ENCODE measurements at places on chromosomes 5 and 9.

- DNase-seq: no peak
Measured at GRCh38 chr5:69468631-69469030, 24.0 kb upstream of the OCLN start.

DNA sequence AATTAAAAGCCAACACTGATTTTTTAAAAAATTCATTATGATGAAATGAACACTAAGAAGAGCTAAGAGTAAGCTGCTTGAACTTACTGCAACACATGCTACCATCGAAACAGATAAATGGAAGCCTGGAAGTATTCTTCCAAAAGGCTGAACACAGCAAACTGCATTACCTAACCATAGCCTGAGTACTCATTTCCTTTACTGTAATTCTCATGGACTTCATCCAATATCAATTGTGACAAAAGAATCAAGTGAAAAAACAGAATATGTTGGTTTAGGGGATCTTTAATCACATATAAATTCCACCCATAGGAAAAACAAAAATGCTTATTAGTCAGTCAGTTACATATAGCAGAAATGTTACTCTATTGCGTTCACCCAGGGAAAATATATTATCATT is 68.5 kb downstream of the DROSHA start:
- DNase-seq: no peak

DNA sequence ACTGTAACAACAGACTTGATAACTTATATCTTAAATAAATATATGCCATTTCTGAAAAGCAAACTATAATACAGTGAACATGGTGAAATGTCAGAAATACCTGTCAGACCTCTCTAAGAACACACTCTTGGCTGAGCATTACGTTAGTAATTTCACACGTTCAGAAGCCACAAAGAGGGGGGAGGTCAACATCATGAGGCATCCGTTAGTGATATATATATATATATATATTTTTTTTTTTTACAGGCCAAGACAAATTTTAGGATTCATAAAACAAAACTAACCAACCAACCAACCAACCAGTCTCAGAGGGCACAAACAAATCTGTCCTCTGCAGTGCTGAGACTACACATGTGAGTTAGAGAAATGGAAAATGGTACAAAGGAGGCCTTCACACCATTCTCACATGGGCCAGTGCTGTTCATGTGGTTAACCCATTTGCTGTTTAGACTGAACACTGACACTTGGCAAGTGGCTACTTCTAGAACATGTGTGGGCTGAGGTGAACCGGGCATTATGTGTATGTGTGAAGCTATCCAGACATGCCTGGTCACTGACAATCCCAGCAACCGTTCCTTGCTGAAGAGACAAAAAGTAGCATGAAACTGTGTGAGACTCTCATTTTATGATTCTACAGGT is 54.5 kb downstream of the ELL2 start:
- DNase-seq: no peak

- DNase-seq: no peak
Measured at GRCh38 chr5:135324897-135325650, 74.0 kb downstream of the MACROH2A1 start.

GRCh38 chr9:95826183-95826838 is 49.2 kb upstream of the ERCC6L2 start:
- DNase-seq: no peak

GRCh38 chr9:137787381-137787780 is 90.2 kb upstream of the CACNA1B start:
- DNase-seq: no peak

GRCh38 chr5:72415616-72416325 is 91.4 kb downstream of the ZNF366 start:
- no peak for DNase-seq

DNA sequence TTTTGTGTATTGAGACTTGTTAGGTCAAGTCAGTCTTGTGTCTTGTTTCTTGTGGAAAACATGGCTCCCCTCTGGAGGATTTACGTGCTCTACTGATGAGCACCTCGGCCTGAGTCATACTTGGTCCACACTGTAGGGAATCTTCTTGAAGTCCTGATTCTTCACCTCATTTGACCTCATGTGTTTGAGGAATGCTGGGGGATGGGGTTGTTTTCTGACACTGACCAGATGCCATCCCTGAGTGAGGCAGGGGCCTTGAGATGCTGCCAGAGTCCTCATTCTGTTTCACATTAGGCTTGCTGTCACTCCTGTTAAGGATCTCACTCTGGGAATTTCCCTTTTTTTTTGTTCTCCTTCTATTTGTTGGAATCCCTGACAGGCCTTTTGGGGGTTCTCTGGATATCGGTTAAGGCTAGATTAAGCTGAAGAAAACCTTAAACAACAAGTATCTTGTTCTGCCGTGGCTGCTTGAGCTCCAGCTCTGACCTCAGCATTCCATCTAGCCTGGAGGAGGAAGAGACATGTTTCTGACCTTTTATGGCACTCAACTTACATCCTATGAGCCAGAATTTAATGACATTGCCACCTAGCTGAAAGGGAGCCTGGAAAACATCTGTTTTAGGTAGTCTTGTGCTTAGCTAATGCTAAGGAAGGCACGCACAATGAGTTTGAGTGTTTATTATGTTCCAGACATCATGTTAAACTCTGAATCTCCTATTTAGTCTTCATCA is 20.6 kb downstream of the TCOF1 start:
- DNase-seq: no peak

GRCh38 chr5:428754-429452 is 14.1 kb upstream of the EXOC3 start:
- DNase-seq: no peak

DNA sequence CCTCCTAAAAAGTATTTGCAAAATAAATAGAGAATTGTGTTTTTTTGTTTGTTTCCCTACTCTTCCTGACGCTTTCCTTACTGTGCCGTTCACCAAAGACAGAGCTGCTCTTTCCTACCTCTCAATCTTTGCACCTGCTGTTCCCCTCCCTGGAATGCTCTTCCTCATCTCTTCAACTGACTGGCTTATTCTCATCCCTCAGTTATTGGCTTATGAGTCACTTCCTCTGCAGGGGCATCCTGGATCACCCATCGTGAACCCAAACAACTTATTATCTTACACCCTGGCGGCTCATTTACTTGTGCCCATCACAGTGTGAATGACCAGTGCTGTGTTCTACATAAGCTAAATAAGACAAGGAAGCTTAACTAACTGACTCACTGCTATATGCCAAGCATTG is 36.1 kb upstream of the CCNG1 start:
- no peak for DNase-seq

DNA sequence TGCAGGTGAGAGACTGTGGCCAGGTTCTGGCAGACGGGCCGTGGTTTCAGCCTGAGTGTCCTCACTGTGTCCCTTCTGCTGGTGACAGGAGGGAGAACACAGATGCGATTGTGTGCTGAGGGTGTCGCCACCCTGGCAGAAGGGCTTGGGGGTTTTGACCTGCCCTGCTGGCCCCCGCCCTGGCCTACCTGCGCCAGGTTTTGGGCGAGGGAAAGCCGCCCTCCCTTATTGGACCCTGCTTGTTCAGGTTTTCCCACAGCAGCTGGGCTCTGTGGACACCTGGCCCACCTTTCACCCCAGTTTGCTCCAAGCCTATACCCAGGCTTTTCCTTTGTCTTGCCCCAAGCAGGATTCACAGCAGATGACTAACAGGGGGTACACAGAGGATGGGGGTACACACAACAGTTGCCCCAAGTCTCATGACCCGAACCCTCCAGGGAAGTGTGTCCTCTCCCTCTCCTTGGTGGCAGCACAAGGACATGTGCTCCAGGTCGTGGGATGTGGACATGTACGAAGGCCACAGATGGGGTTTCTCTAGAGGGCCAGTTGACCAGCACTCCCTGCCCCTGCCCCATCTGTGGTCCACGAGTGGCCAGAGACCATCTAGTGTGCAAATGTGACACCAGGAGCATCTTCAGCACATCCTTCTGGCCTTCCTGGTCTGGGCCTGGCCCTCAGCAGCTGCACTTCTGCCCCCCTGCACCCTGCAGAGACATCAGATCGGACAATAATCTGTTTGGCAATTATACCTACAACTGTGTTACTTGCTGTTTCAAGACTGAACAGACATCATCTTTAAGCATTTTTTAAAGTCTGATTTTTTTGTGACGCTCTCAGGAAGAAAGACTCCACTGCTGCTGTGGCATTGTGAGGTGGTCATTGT is 265.8 kb upstream of the IRX4 start:
- DNase-seq: no peak

- DNase-seq: no peak
Measured at GRCh38 chr9:77194423-77194822, 17.1 kb downstream of the VPS13A start.

DNA sequence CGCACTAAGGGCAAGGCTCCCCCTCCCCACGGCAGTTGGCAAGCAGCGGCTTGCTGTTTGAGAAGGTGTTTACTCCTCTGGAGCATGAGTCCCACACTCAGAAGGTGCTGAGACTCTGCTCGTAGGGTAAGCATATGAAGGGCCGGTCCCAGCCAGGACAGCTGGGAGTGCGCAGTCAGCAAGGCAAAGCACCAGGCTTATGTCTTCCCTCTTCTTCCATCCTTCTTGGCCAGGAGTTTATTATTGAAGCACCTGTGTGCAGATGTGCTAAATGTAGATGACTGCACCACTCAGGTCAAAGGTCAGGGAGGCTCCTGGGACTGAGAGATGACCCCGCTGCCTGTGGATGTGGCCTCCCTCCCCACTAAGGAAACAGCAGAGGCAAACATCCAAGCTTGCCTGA is 27.0 kb upstream of the CDKN2AIPNL start:
- DNase-seq: no peak

GRCh38 chr5:138632900-138633489 is 57.8 kb upstream of the HSPA9 start:
- no peak for DNase-seq

GRCh38 chr5:43773478-43773844 is 170.5 kb downstream of the NNT start:
- no peak for DNase-seq

DNA sequence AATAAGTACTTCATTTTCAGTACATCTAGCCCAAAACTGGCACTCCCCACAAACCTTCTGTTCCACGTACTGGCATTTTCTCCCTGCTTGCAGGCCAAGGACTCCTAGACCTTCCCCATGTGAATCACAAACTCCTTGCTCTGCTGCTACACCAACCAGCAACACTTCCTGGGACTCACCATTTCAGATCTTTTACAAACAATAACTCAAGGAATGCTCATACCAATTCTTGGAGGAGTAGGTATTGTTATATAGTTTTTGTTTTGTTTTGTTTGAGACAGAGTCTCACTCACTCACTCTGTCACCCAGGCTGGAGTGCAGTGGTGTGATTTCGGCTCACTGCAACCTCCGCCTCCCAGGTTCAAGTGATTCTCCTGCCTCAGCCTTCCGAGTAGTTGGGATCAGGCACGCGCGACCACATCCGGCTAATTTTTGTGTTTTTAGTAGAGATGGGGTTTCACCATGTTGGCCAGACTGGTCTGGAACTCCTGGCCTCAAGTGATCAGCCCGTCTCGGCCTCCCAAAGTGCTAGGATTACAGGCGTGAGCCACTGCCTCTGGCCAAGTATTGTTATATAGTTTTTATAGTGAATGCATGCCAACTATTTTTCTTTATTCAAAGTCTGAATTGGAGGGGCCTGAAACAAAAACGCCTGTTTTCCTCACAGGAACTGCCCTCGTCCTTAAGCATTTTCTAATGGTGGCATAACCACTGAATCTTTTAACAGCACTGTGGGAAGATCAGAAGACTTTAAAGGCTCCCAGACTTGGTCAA is 210.8 kb downstream of the TSSK1B start:
- DNase-seq: no peak

GRCh38 chr9:133483611-133484010 is 4.7 kb upstream of the SLC2A6 start:
- DNase-seq: no peak

DNA sequence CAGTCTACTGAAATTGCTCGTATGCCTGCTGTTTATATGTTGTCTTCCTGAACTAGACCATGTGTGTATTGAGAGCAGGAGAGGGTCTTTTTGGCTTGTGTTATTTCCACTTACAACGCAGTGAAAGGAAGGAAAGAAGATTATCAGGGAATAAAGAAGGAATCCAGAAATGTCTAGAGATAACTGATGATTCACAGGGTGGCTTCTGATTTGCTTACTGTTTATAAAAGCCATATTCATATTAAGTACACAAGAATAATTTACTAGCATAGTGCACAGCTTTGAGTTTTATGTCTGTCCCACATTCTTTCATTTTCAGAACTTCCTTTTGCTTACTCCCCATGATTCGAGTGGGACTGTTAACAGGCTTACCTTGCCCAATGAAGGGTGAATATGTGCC is 72.1 kb downstream of the PRLR start:
- DNase-seq: no peak

DNA sequence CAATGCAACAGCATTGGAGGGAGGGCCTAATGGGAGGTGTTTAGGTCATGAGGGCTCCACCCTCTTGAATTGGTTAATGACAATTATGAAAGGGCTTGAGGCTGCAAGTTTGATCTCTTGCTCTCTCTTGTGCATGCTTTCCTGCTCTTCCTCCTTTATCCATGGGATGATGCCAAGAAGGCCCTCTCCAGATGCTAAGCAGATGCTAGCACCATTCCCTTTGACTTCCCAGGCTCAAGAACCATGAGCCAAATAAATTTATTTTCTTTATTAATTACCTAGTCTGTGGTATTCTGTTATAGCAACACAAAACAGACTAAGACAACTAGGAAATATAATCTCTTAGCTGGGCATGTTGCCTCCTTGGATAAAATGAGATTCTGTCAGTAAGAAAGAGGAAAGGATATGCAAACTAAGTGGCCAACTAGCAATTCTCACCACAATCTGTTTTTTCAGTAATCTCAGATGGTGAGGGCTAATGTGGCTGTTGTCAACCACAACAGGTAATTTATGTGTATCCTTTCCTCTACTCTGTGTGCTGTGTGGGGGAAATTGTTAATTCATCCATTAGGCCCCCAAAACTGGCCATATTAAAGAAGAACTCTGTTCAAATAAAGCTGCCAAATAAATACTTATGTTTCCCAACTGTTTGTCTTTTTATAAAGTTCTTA is 269.1 kb upstream of the CD180 start:
- DNase-seq: no peak

DNA sequence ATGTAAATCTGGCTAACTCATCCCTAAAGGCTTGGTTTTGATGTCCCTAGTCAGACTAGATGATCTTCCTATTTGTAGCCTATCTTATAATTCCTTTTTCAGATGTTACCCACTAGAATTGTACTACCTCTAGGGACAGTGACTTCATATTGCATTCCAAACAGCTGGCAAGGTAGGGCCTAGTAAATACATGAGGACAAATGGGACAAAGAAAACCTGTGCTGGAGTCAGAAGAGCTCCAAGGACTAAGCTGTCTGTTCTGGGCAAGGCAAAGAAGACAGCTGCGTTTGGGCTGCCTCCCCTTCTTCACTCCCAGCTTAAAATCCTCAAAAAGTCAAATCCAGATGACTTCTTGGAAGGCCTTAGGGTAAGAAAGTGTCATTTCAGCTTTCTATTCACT is 10.0 kb downstream of the DMXL1 start:
- no peak for DNase-seq

GRCh38 chr5:6522331-6522730 is 73.7 kb downstream of the UBE2QL1 start:
- DNase-seq: no peak

DNA sequence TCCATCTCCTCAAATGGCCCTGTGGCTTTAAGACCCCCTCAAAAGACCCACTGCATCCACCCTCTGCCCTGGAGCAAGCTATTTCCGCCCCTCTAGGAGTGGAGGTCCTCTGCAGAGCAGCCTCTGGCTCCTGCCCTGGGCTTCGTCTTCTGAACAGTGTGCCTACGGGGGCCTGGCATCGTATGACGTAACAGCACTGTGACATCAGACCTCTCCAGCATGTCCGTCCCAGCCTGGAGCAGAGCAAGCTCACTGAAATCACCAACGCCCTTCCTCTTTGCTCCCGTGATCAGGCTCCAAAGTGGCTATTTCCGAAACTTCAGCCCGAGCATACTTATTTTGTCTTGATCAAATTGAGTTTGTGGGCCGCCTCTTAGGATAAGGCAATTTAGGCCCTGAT is 69.1 kb upstream of the PTCH1 start:
- no peak for DNase-seq
